ENCODE measurements at places on chromosomes 12 and 14.

DNA sequence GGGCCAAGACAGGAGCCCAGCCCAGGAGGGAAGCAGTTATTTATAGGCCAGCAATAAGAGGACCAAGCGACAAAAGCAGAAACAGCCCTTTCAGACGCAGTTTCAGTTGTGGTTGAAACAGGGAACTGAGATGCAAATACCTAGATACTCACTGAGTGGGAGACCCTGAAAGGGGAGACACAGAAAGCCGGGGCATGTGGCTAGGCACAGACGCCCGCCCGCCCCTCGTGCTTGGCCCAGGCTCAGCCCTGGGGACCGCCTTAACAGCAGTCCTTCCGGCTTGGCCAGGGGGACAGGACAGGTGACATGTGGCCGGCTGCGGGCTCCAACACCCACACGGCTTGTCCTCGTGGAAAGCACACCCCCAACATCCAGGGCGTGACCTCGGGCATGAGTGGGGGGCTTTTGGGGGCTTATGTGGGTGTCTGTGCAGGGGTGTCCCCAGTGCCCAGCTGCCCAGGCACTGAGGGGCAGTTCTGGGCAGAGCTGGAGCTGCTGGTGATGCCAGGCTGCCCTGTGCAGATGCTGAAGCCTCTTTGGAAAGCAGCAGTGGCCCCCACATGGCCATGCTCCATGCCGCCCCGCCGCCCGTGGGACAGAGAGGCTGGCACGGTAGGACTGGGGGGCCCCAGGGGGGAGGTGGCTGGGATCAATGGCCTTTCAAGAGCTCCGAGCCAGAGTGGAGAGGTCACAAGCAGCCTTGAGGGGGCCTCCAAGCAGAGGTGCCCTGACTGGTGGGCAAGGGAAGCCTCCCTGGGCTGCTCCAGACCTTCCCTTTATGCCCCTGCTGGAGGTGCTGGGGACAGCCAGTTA lies 2.1 kb downstream of the PLD4 start:
- H3K4me1 ChIP-seq: no peaks in the 10 kb centered on the region
- H3K27ac ChIP-seq: no peak overlapping the region
- H3K4me3 ChIP-seq: no peak overlapping the region
- DNase-seq: no peak

DNA sequence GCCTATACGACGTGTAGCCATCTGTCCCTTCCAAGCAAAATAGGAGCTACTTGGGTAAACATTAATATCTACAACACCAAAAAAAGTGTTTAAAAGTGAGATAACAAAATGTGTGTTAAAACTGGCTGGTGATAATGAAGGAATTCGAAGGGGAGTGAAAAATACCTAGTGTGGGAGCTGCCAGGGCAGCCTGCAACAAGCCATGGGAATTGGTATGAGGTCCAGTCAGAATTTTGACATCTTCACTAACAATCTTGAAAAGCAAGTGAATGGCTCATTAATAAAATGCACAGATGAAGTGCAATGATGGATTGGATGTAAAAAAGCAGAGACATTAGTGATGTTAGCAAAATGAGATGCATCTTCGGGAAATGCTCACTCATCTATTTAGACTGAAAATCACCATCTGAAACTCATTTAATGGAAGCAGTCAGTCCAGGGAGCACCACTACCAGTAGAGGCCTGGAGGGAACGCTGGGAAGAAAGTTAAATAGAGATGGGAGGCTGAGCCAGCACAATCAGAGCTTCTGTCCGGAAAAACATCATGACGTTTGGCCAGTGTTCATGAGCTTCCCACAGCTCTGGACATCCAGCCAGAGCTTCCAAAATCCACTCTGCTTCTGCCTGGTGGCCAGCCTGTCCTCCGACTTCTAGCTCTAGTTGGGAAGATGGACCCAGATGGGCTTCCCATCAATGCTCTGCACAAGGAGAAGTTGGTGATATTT lies 405.0 kb upstream of the TMTC1 start:
- no peaks in the 10 kb centered on the region for H3K36me3 ChIP-seq
- H3K27me3 ChIP-seq: no peaks in the 10 kb centered on the region
- H3K4me1 ChIP-seq: no peaks in the 10 kb centered on the region
- no peak overlapping the region for H3K27ac ChIP-seq
- no peak overlapping the region for H3K4me3 ChIP-seq
- no peak for DNase-seq

GRCh38 chr12:32089156-32089555 lies 17.5 kb upstream of the BICD1 start:
- no peak overlapping the region for H3K4me3 ChIP-seq
- no peaks in the 10 kb centered on the region for H3K36me3 ChIP-seq
- H3K27me3 ChIP-seq: no peaks in the 10 kb centered on the region
- DNase-seq: no peak
- no peaks in the 10 kb centered on the region for H3K4me1 ChIP-seq

DNA sequence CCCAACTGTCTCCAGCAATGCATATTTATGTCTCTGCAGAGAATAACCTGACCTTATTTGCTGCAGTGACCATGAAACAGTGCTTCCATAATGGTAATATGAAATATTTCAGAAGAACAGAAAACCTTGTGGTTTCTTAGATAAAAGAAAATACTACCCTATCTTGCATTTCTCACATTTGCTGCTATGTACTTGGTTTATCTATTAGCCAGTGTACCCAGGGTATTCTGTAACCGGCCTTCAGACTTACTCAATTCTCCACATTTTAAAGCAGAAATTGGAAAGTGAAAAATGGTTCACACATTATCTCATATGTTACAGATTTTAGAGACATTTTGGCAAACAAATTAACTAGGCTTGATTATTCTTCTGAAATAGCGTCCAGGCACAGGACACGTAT lies 57.9 kb upstream of the CCDC91 start:
- no peak overlapping the region for H3K4me3 ChIP-seq
- H3K4me1 ChIP-seq: no peaks in the 10 kb centered on the region
- no peak for DNase-seq
- H3K27me3 ChIP-seq: no peaks in the 10 kb centered on the region
- no peak overlapping the region for H3K27ac ChIP-seq

DNA sequence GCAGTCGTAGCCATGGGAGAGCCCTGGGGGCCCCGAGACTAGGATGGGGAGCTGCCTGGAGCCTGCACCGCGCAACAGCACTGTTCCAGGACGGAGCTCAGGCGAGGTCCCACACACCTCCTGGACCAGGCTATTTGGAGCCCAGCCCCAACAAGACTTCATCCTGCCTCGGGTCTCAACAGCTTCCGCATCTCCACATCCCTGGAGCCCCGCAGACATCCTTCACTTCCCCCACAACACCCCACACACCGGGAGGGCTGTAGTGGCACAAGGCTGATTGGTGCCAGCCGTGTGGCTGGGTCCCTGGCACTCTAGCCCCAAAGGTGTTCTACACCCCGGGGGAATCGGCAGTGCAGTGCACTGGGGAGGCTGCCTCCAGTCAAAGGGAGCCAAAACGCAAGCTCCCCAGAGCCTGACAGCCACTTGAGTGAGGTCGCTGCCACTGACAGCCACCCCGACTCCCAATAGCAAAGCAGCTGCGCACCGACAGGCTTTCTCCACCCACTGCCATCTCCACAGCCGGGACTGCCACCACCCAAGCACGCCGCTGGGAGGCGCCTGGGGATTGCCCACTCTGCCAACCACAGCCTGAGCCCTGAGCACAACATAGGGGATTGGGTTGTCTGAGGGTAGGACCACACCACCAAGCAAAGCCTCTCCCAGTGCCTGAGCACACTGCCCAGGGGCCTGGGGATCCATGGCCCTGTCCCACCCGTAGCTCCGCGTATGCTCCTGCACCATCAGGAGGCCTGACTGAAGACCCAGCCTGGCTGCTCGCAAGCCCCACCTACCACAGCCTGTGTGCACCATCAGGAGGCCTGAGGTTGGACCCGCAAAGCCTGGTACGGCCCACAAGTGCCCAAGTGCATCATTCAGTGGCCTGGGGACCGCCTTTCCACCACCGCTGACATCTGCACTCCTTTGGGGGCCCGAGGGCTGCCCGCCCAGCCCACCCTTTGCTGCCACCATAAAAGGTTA lies 13.2 kb upstream of the KLRF1 start:
- peak overlapping the region; percentile 83 for H3K4me3 ChIP-seq
- peak; percentile 88 for DNase-seq
- H3K27ac ChIP-seq: peak overlapping the region; percentile 56
- H3K36me3 ChIP-seq: no peaks in the 10 kb centered on the region
- peaks cover 18% of the 10 kb centered on the region for H3K27me3 ChIP-seq
- peaks cover 20% of the 10 kb centered on the region for H3K4me1 ChIP-seq

DNA sequence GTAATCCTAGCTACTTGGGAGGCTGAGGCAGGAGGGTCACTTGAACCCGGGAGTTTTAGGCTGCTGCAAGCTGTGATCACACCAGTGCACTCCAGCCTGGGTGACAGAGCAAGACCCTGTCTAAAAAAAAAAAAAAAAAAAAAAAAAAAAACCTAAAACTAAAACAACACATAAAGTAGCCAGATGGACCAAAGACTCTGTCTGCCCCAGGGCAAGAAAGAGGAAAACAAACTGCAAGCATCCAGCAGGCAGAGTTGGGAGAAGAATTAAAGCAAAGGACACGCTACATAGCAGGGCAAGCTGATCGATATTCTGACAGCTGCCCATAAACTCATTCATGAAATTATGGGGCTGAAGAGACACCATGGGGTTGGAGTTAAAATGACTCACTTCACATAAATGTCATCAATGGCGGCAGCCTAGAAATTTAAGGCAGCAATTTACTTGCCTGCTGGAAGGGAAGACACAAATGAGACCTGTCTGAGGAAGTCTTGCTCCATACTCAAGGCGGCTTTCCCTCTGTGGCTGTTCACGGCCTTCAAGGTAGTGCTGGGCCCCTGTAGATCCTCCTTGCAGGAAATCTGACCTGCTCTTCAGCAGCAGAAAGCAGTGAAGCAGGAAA lies 259.1 kb upstream of the FKBP4 start:
- H3K4me1 ChIP-seq: peaks cover 3% of the 10 kb centered on the region
- H3K4me3 ChIP-seq: no peak overlapping the region
- DNase-seq: no peak

DNA sequence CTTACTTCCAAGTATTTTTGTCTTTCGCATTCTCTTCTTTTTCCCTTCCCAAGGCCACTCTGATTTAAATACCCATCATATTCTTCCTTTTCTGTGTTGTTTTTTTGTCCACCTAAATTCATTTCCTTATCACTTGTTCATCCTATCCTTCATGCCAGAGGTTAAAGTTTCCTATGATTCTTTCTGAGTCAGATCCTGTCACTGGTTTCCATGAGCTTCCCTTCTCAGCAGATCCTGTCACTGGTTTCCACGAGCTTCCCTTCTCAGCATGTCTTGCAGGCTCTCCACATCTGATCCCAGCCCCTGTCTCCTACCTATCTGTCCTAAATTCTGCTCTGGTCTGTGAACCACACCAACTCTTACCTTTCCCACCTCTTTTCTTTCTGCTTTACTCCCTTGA lies 311.8 kb upstream of the RGS6 start:
- DNase-seq: no peak
- peaks cover 64% of the 10 kb centered on the region for H3K36me3 ChIP-seq

- no peak overlapping the region for H3K27ac ChIP-seq
- no peaks in the 10 kb centered on the region for H3K27me3 ChIP-seq
- no peaks in the 10 kb centered on the region for H3K36me3 ChIP-seq
- no peaks in the 10 kb centered on the region for H3K4me1 ChIP-seq
Measured at GRCh38 chr12:58765076-58765475, 155.2 kb downstream of the LRIG3 start.

- H3K36me3 ChIP-seq: peaks cover 32% of the 10 kb centered on the region
- peaks cover 60% of the 10 kb centered on the region for H3K4me1 ChIP-seq
- no peak overlapping the region for H3K4me3 ChIP-seq
- H3K27ac ChIP-seq: no peak overlapping the region
Measured at GRCh38 chr12:68638721-68639395, 28.2 kb downstream of the RAP1B start.

GRCh38 chr12:88272456-88272855 lies 130.3 kb downstream of the TMTC3 start:
- no peak overlapping the region for H3K27ac ChIP-seq
- no peaks in the 10 kb centered on the region for H3K27me3 ChIP-seq
- no peaks in the 10 kb centered on the region for H3K36me3 ChIP-seq
- no peaks in the 10 kb centered on the region for H3K4me1 ChIP-seq
- DNase-seq: no peak
- no peak overlapping the region for H3K4me3 ChIP-seq

DNA sequence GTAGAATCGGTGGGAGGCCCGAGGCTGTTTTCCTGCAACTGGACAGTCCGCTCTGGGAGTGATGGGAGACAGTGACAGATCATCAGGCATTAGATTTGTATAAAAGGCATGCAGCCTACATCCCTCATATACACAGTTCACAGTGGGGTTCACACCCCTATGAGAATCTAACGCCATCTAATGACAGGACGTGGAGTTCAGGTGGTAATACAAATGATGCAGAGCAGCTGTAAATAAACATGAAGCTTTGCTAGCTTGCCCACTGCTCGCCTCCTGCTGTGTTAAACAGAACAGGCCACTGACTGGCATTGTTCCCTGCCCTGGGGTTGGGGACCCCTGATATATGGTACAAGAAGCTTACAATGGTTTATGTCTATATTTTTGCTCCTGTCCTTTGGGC lies 179.0 kb downstream of the LRFN5 start:
- H3K27me3 ChIP-seq: no peaks in the 10 kb centered on the region
- H3K36me3 ChIP-seq: no peaks in the 10 kb centered on the region
- no peak overlapping the region for H3K4me3 ChIP-seq

- no peaks in the 10 kb centered on the region for H3K27me3 ChIP-seq
- H3K4me3 ChIP-seq: no peak overlapping the region
- no peak overlapping the region for H3K27ac ChIP-seq
- no peak for DNase-seq
- H3K4me1 ChIP-seq: no peaks in the 10 kb centered on the region
Measured at GRCh38 chr14:104536942-104537612, 42.5 kb upstream of the C14orf180 start.

- H3K4me3 ChIP-seq: no peak overlapping the region
- peaks cover 45% of the 10 kb centered on the region for H3K36me3 ChIP-seq
- H3K4me1 ChIP-seq: peaks cover 1% of the 10 kb centered on the region
- no peak for DNase-seq
- H3K27me3 ChIP-seq: no peaks in the 10 kb centered on the region
- H3K27ac ChIP-seq: no peak overlapping the region
Measured at GRCh38 chr12:2858334-2858733, 1.5 kb upstream of the TEX52 start.

- H3K36me3 ChIP-seq: no peaks in the 10 kb centered on the region
- H3K4me1 ChIP-seq: no peaks in the 10 kb centered on the region
- no peak for DNase-seq
- H3K27ac ChIP-seq: no peak overlapping the region
Measured at GRCh38 chr14:62084020-62084419, 321.8 kb downstream of the SNAPC1 start.

- DNase-seq: no peak
- no peak overlapping the region for H3K4me3 ChIP-seq
- no peaks in the 10 kb centered on the region for H3K36me3 ChIP-seq
- no peak overlapping the region for H3K27ac ChIP-seq
Measured at GRCh38 chr14:51208982-51209381, 31.1 kb upstream of the TMX1 start.

- H3K27me3 ChIP-seq: no peaks in the 10 kb centered on the region
- H3K36me3 ChIP-seq: peaks cover 52% of the 10 kb centered on the region
- H3K4me1 ChIP-seq: peaks cover 60% of the 10 kb centered on the region
- no peak for DNase-seq
Measured at GRCh38 chr12:94265966-94266745, 117.8 kb downstream of the PLXNC1 start.

All from activated T-helper 2 cell treated with anti-CD3 and anti-CD28 coated beads, Interferon-gamma antibody, Interleukin-2, Interleukin-4, amounts not matched to agents 10 μg/mL and 5 μg/mL and 100 μg/mL, durations not matched to agents 14 hours and 24 hours and 36 hours (primary cell).